H9 (cell line): ENCODE measurements at places on chromosomes 11 and 22. TPM values are rescaled to one million over a fixed set of nuclear protein-coding genes. Genes with fewer than 3 reads are reported as not detected.

GRCh38 chr11:34513682-34514449, at the start of gene ELF5:
TSS of gene ELF5 (minus strand) at chr11:34513794. CDS start at chr11:34505749, 8,045 bp downstream.
- no peak for DNase-seq

DNA sequence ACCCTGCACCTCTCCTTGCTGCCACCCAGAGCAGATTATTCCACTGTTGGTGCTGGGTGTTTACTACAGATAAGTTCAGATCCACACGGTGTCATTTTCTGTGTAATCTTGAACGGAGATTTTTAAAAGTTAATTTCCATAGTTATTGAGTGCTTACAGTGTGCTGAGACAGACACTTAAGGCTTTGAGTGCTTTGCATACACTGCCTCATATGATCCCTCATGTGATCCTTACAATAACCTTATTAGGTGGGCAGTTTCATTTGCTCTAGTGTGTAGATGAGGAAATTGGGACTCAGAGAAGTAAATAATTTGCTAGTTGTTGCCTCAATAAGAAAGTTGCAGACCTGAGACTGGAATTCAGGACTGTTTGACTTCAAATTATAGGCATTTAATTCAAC, 32.3 kb upstream of the ME3 start:
- no peak for DNase-seq

DNA sequence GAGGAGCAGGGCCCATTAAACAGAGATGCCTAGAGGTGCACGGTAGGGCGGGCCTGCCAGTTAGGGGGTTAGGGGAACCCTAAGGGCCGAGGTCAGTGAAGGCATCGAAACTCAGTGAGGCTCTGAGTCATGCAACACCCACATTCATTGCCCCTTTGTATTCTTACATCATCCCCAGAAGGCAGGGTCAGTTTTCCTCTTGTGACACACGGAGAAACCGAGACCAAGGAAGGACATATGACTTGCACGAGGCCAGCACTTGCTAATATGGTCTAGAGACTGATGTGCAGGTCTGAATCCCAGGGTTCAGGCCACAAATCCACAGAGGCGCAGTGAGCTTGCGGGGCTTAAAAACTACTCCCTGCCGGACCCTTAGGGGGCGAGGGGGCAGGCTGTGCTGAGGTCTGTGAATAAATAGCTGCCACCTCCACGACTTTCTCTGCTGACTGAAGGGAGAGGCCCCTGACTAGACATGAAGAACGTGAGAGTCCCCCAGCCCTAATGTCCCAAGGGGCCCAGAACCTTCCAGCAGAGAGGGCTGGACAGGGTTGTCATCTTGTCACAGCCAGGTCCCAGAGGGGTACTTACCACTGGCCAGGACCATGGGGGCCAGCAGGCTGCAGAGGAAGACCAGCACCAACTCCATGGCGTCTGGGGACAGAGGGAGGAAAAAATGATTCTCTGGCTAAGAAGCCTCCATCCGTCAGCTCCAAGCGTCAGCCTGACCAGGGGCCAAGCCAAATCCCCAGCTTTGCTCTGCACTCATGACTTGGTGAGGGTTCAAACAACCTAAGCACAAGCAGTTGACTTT, 17.8 kb upstream of the FXYD2 start:
- peak; percentile 29 for DNase-seq

GRCh38 chr11:66845876-66846212, 2.6 kb downstream of the RCE1 start:
- DNase-seq, result no peak

DNA sequence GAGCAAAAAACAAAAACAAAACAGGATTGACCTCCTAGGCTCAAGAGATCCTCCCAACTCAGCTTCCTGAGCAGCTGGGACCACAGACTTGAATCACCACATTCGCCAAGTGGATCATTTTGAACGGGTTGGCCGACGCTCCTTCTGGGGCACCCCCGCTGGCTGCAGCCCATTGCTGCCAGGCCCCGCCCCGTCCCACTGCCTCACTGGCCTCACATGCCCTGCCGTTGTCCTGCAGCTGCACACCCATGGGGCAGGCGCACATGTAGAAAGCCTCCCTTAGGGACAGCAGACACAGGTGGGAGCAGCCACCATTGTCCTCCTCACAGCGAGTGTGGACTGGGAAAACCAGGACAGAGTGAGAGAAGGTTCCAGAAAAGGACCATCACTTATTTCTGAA, 154.5 kb downstream of the CRYBB2 start:
- DNase-seq, result no peak

The PARVG gene
- total RNA-seq, result 1.3 and 1.6 TPM in 2 replicates

DNA sequence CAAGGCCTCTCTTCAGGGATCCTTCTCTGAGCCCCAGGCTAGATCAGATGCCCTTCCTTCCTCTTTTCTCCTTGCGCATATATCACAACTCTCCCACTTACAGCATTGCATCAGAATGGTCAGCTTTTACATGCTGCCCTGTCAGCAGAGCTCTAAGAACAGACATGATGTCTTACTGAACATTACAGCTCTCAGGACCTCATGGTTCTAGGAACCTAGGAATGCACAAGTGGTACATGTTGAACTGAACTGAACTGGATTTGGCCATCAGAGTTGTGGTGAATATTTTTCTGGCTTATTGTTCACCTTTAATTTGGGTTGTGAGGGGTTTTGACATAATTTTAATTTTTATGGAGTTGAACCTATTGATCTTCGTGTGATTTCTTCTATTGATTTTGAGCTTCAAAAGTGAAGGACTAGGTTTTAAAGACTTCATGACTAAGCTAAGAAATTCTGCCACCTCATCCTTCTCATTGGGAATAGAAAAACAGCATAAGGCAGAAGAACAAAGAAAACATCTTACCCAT, 37.7 kb upstream of the SPON1 start:
- DNase-seq, result no peak

- DNase-seq, result no peak
These were observed 43.5 kb upstream of the CYP2D6 start for GRCh38 chr22:42174062-42174461.

DNA sequence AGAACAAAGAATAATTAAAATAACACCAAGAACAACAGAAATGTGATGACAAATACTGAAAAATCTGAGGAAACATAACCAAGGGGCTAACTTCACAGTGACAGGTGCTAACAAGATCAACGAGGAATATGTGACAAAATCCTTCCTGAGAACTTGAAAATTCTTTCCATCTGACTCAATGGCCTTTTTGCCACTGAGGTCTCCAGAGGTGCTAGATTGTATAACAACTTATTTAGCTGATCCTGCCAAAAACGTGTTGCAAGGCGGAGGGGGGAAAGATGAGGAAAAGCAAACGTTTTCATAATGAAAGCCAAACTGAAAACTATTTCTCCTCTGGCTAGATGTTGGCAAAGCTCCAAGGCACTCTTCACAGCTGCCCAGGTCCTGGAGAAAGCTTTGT, 364.5 kb downstream of the NTM start:
- no peak for DNase-seq

DNA sequence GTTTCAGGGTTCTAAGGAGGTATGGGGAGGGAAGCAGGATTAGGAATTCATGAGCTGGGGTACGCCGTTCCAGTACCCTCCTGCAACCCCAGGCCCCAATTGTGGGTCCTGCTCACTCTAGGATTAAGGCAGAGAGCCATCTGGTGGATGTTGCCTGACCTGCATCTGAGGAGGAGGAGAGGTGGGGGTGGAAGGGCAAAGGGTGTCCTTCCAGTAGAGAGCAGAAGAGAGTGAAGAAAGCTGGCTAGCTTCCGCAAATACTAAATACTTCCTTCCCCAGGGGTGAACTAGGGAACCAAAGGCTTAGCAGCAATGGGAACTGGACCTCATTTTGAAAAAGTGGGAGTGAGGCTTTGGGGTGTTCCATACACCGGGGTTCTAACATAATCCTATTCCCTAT, 10.6 kb downstream of the LRRC51 start:
- DNase-seq, result peak; percentile 85

The BTBD18 gene
- total RNA-seq, result not detected in 2 replicates

DNA sequence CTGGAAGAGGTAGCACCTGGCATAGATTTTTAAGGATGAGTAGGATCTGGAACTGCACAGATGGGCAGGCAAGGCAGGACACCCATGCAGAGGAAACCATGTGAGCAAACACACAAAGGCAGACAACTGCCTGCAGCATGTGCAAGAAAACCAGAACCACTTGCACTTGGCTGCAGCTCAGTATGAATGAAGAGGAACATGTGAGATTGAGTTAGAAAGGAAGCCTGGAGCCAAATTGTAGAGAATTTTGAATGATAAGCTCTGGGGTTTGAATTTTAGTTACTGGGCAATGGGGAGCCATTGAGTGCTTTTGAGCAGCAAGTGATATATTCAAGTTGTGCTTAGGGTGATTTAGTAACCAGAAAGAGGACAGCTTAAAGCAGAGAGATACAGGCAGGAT, 583.4 kb downstream of the SOX6 start:
- DNase-seq, result no peak

The ASCL2 gene
- total RNA-seq, result 0.35 TPM in 2 replicates

The SOX10 gene
- total RNA-seq, result 2.1 and 2.4 TPM in 2 replicates

- no peak for DNase-seq
These were observed 394.5 kb downstream of the TENM4 start for GRCh38 chr11:79046366-79046765.

The SCGB1A1 gene
- not detected in 2 replicates for total RNA-seq

The OTOG gene
- 0.35 and 0.86 TPM in 2 replicates for total RNA-seq

The GATD1 gene
- total RNA-seq, result 51.5 and 60.0 TPM in 2 replicates

GRCh38 chr11:46345131-46345597, 2.1 kb upstream of the DGKZ start:
- peak; percentile 83 for DNase-seq

DNA sequence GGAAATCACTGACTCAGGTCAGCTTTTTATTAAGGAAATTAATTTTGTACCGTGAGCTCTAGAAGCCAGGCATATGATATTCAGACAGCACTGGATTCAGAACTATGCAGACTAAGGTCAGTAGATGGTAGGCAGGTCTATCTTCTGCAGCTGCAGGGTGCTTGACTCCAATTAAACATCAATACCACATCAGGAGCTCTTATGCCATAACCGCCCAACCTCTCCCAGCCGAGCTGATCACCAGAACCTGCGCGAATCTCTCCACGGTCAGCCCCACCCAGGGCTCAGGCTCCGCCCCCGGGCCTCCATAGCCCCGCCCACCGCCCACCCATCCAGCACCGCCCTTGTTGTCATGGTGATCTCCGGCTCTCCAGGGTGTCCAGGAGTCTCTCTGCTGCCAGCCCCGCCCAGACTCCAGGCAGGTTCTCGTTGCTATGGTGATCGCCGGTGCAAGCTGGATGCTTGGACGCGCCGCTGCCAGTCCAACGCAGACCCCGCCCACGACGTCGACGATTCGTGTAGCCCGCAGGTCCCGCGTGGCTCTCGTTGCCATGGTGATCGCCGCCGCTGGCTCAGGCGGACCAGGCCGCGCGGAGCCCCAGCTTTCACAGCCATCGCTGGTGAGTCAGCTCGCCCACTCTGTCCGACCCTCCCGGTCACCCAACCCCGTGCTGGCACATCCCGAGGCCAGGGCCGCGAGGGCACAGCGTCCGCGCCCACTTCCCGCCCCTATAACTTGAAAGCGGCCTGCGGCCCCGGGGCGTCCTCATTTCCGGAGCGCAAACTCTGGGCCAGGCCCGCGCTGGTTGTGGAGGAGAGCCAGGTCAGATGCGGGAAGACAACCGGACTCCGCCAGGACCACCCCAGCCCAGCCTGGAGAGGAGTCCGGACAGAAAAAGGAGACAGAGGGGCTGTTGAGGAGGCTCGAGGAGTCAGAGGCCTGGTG, at the start of gene RAB36:
Gene RAB36, plus strand, starts transcription at position 546 of the 946 bp plus-strand sequence. CDS start 1,140 bp downstream, outside the sequence.
- peak; percentile 100 for DNase-seq

DNA sequence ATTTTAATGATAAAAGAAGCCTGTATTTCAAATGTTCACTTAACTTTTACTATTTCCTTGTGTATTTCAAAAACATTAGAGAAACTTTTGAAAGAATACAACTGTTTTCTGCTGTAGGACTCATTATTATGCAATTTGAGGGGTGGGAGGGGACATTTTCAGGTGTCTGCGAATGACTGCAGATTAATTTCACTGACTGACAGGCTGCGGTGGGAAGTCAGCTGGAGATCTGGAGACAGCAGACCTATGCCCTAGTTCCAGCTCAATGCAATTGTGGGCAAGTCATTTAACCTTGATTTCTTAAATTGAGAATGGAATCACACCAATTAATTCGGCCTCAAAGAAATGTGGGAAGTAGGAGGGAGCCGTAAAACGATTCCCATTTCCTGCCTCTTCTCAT, 128.7 kb downstream of the ARL14EP start:
- no peak for DNase-seq

DNA sequence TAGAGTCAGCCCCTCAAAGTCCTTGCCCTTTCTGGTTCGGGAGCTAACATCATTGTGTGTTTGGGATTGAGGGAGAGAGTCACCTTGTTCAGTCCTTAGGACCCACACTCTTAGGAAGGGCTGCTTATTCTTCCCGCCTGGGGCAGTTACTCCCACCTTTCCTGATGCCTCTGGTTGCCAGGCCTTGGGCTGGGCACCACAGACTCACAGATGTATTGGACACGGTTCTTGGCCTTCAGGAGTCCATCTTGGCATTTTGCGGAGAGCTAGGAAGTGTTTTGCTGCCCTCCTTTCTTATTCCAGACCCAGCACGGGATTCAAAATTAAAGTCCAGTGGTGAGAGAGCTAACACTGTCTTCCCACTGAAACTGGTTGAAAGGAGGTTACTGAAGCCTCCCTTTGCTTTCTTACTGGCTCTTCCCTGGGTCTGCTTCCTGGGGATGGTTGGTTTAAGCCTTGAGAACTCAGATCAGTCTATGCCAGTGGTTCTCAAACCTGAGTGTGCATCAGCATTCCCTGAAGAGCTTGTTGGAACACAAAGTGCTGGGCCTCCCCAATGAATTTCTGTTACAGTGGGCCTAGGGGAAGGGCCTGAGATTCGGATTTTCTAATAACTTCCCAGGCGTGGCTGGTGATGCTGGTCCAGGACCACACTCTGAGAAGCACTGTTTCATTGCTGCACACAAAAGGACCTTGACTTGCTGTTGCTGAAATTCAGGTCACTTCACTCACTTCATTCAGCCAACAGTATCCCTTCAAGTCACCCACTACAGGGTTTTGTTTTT, 1.4 kb downstream of the OSBP2 start:
- no peak for DNase-seq
